ENCODE measurements at places on chromosomes 7 and 10. TPM values are rescaled to one million over a fixed set of nuclear protein-coding genes. Genes with fewer than 3 reads are reported as not detected.

BEND7 gene
- 8.1 TPM for total RNA-seq

SLC26A5 gene
- not detected for total RNA-seq

ELN gene
- not detected for total RNA-seq

GPR85 gene
- 2.7 TPM for total RNA-seq

TRIM74 gene
- total RNA-seq, result not detected

DNA sequence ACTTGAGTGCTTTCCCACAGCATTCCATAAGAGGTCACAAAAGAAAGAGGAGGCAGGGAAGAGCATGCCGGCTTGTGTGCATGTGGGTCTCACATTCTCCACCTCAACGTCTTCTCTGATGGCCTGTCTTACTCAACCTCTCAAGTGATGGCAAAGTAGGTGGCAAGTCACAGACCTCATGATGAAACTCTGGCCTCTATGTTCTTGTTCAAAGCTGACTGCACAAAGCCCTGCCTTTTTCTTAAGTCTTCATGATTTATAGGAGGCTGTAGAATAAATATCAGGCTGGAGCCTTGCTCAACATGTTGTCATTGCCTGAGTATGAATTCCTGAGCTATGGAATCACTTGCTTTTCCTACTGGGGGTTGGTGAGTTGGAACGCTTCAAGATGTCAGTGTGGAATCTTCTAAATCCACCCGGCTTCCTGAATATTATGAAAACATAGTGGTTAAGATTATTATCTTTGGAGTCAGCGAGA lies 213.6 kb upstream of the INHBA start:
- peak; percentile 97 for DNase-seq

DNA sequence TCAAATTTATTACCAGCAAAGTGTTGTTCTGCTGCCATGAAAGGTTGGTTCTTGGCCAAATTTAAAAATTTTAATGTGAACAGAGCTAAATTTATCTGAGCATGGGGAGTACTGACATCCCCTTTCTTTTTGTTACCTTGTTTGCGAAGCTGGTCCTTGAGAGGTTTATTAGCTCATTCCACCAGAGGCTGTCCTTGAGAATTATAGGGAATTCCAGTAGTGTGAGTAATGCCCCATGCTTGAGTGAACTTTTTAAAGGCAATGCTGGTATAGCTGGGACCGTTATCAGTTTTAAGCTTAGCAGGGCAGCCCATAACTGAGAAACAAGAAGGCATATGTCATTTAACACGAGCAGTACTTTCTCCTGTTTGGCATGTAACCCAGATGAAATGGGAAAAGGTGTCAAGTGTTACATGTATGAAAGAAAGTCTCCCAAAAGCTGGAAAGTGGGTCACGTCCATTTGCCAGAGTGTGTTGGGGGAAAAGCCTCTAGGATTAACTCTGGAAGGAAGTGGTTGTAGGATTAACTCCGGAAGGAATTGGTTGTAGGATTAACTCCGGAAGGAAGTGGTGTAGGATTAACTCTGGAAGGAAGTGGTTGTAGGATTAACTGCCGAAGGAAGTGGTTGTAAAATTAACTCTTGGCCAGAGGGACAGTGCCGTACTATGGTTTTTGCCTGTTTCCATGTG lies 37.3 kb upstream of the AKR1C2 start:
- DNase-seq, result no peak

DNA sequence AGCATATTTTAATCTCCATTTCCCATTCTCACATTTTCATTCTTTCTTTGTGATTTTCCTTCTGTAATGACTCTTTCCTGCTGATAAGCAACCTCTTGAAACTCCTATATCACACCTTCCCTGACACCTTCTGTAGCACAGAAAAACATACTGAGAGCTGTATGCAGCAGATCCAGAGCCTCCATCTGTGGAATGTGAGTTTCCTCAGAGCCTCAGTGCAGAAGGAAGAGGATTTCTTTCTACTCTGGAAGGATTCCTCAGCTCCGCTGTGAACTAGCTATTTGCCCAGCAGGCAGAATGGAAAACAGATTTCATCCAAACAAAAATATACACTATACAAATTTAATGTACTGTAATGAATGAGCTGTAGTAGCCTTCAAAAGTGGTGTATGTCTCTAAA lies 841.3 kb upstream of the ZWINT start:
- DNase-seq, result no peak

GRCh38 chr10:14356921-14357320 lies 26.2 kb upstream of the FRMD4A start:
- DNase-seq, result peak; percentile 57

DNA sequence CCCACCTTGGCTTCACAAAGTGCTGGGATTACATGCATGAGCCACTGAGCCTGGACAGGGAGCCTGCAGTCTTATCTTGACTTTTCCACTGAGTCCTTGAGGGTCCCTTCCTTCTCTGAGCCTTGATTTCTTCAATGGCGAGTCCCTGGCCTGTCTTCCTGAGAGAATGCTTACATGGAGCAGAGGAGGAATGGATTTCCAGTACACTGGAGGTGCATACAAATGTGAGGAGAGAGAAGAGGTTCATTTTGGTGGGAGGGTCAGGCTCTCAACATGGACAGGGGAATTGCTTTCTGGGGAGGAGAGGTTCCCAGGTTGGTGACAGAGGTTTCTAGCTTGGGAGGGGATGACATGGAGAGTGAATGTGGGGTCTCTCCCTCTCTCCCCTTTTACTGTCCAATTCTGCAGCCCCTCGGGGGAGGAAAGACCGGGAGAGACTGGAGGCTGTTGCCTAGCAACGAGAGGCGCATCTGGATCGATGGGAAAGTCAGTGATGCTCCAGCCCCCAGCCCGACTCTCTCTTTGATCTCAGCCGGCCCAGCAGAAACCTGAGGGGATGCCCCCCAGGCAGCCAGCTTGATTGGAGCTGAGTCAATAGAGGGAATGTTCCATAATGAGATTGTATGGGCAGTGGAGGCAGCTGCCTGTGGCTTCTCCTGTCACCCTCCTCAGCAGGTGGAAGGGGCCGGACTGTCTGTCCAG lies 14.8 kb downstream of the SRRM3 start:
- DNase-seq, result no peak

- DNase-seq, result no peak
Measured at GRCh38 chr10:79283616-79284015, 63.7 kb upstream of the PPIF start.

- no peak for DNase-seq
Measured at GRCh38 chr7:41881331-41882130, 178.6 kb upstream of the INHBA start.

GRCh38 chr7:17158261-17158660 lies 140.2 kb upstream of the AHR start:
- no peak for DNase-seq

DNA sequence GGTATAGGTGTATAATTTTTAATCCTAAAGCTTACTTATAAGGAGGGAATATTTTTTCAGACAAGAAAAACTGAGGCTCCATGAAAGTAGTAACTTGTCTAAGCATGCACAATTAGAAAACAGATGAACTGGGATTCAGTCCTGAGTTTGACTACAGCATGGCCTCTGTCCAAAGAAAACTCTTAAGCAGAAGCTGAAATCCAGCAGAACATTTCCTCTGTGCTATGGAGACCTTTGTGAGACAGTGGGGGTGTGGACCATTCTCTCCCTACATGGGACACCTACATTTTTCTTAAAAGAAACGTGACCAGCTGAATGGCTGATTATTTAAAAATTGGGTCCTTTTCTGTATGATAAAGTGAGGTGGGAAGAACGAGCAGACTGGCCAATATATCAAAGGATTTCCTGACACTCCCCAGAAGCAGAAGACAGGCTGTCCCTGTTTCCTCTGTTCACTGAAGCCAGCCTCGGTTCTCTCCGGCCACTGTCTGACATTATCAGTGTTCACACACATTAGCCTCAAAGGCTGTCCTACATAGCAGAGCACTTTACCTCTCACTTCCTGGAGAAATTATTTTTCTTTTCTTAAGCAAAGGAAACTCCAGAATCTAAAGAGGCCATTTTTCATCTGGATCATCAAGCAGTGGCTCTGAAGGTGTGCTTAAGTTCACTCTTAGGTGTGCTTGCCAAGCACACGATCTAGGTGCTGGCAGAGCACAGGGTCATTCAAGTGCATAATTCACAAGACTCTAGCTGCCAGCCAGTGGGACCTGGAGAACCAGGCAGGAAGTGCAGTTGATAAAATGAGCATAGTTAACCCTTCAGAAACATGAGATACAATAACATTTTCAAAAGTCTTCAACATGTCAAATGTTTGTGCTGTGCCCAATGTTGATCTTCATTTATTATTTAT lies 40.4 kb upstream of the KIAA1217 start:
- no peak for DNase-seq

DNA sequence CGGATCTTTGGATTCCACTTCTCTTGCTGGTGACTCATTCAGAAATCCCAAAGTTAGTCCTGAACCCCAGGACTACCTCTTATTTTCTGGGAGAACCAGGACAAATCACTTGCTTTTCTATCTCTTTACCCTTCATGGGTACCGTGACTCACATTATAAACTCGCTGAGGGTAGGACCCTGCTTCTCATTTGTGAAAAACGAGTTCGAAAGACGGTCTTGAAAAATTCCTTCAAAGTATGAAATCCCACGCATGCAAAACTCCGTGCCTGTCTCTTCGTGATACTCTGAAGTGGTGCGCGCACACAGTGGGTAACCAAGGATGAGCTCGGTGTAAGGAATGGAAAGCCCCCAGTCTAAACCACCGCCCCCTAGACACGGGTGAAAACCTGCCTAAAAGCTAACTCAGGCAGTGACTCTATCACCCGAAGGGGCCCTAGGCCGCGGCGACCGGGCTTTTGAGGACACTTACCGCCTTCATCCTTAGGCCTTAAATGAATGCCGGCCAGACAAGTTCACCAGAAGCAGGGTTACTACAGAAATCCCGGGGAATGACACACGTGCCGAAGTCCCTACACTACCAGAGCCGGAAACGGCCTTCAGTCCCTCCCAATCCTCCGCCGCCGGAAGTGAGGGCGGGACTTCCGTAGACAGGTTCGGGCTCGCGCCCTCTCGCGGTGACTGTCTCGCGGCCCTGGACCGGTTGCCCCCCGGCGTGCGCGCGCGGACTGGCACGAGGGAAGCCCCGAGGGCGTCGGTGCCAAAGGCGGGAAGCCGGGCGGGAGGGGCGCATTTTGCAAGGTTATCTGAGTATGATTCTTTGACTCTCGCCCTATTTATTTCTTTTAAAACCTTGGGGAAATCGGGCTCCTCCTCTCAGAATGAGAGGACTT lies at the start of gene NOC3L:
NOC3L (minus strand) TSS at position 580 of the 891 bp plus-strand sequence; CDS start at position 479, 101 bp downstream.
- DNase-seq, result peak; percentile 93

Data from H4 (cell line).